Osteocyte (in vitro differentiated cells): ENCODE measurements at places on chromosomes 5 and 9. TPM values are rescaled to one million over a fixed set of nuclear protein-coding genes. Genes with fewer than 3 reads are reported as not detected.

ZNF622 gene
- 29.2 and 30.7 TPM in 2 replicates for total RNA-seq

PCDHGC3 gene
- 92.4 and 99.9 TPM in 2 replicates for total RNA-seq

MSX2 gene
- total RNA-seq: 31.9 and 33.8 TPM in 2 replicates

PCDHGB2 gene
- 0.50 and 0.59 TPM in 2 replicates for total RNA-seq

ELOVL7 gene
- 0.46 and 0.47 TPM in 2 replicates for total RNA-seq

PCDHGB7 gene
- total RNA-seq: 6.2 and 8.8 TPM in 2 replicates

SOWAHA gene
- not detected in 2 replicates for total RNA-seq

SOX30 gene
- total RNA-seq: not detected in 2 replicates

GNA14 gene
- total RNA-seq: not detected in 2 replicates

C5orf46 gene
- total RNA-seq: not detected in 2 replicates

LHX3 gene
- not detected in 2 replicates for total RNA-seq

DPYSL3 gene
- total RNA-seq: 84.1 and 88.0 TPM in 2 replicates

ANKRD31 gene
- total RNA-seq: 0.13 and 0.18 TPM in 2 replicates

CTXN3 gene
- total RNA-seq: not detected in 2 replicates

TSSK1B gene
- 0.21 and 0.42 TPM in 2 replicates for total RNA-seq

FASTKD3 gene
- 5.8 and 7.0 TPM in 2 replicates for total RNA-seq

GPX8 gene
- total RNA-seq: 139 and 154 TPM in 2 replicates

CCDC171 gene
- 4.5 and 5.4 TPM in 2 replicates for total RNA-seq

C5orf15 gene
- total RNA-seq: 58.9 and 62.6 TPM in 2 replicates

NME5 gene
- 1.7 and 2.4 TPM in 2 replicates for total RNA-seq

CEL gene
- 1.3 and 1.9 TPM in 2 replicates for total RNA-seq

IRX4 gene
- not detected in 2 replicates for total RNA-seq

NEK6 gene
- total RNA-seq: 111 and 115 TPM in 2 replicates

PRRX2 gene
- 5.6 and 6.4 TPM in 2 replicates for total RNA-seq

PPP3R2 gene
- total RNA-seq: not detected in 2 replicates

RNF14 gene
- 66.8 and 73.8 TPM in 2 replicates for total RNA-seq

NIM1K gene
- total RNA-seq: 0.29 and 0.43 TPM in 2 replicates

ADAMTS6 gene
- 4.7 and 6.6 TPM in 2 replicates for total RNA-seq

ZFP37 gene
- 5.9 and 7.0 TPM in 2 replicates for total RNA-seq

CARTPT gene
- total RNA-seq: not detected in 2 replicates

OLFML2A gene
- 146 and 169 TPM in 2 replicates for total RNA-seq

TRMT10B gene
- 9.7 and 10.8 TPM in 2 replicates for total RNA-seq

DOCK2 gene
- 11.6 and 12.4 TPM in 2 replicates for total RNA-seq
